ENCODE measurements at places on chromosomes 3 and 15. TPM values are rescaled to one million over a fixed set of nuclear protein-coding genes. Genes with fewer than 3 reads are reported as not detected.

DNA sequence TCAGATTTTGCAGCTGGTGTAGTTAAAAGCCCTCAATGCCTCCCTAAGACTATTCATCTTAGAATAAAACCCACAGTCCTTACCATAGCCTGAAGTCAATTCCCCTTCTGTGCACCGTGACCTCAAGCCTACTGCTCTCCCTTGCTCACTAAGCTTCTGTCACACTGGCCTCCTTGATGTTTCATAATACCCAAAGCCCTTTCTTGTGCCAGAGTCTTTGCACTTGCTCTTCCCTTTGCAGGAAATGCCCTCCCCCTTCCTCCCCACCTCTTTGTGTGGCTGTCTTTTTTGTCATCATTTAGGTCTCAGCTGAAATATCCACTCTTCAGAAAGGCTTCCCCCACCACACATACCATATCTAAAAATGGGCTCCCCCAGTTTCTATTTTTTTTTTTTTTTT is 4.2 kb upstream of the PLEKHO2 start:
- DNase-seq, result no peak

DNA sequence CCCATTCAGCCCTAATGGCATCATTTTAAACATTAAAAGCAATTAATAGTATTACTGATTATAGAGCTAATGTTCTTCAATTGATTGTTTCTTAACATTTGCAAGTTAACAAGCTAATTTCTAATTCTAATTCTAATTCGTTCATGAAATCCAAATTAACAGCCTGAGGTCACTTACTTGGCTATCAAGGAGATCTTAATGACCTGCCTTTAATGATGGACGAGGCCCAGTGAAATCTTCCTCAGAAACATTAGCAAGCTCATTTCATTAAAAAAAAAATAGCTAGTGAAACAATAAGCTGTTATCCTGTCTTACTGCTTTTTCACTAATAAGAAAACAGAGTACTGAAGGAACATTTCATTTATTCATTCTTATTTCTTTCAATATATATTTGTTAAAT is 15.4 kb upstream of the RNF7 start:
- DNase-seq, result no peak

GRCh38 chr3:184156522-184156955 is 1.4 kb downstream of the DVL3 start:
- DNase-seq, result peak; percentile 50

GRCh38 chr3:105516972-105517371 is 150.3 kb downstream of the ALCAM start:
- DNase-seq, result no peak

DNA sequence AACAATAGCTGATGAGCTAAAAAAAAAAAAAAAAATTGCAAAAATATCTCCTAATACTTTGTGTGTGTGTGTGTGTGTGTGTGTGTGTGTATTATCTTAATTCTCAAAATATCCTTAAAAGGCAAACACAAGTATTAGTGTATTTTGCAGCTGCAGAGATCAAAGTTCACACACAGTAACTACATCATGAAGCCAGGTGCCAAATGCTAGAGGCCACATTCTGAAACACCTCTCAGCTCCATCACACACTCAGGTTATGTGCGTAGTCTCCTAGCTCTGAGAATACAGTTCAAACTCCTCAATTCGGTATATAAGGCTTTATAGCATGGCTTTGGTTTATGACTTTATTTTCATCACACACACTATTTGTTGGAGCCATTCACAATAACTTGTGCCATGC is 33.5 kb upstream of the PPARG start:
- no peak for DNase-seq

DNA sequence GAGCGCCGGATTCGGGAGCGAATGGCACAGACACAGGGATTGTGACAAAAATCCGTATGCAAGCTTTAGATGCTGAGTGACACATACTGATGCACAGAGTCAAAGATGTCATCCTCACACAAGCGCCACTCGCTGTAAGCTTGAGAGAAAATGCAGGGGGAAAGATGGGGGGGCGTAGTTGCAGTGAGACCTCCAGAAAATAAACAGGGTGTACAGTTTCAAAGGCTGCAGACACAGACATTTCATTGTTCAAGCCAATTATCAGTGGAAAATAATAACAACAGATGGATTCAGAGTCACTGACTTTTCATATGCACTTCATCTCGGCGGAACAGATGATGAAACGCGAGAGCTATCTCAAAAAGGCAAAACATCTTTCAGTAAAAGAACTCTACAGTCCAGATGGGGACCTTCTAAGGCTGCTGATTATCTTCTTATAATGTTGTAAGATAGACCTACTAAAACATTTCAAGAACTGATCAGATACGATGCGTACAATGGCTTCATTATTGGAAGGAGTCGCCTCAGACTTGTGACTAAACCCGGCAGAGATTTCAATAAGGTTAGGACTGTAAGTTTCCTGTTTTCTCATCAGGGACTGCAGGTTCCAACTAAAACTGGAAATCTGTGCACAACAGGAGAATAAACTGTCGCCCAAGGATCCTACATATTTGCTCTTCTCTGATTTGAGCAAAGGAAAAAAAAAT is 275.4 kb downstream of the FOXP1 start:
- DNase-seq, result no peak

DNA sequence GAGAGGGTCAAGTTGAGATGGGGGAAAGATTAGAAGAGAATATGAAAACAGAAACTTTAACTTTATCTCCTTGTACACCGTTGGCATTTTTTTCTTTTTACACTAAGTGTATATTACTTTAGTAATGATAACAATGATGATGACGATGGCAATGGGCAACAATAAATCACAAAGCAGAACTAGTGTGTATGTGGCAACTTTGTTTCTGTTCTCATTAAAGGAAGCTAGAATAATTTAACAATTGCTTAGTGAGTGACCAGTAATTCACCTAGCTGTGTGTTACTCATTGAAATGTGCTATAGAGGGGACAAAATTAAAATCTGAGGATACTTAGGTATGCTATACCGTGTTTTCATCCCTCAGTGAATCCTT is 318.5 kb upstream of the TBL1XR1 start:
- DNase-seq, result no peak

DNA sequence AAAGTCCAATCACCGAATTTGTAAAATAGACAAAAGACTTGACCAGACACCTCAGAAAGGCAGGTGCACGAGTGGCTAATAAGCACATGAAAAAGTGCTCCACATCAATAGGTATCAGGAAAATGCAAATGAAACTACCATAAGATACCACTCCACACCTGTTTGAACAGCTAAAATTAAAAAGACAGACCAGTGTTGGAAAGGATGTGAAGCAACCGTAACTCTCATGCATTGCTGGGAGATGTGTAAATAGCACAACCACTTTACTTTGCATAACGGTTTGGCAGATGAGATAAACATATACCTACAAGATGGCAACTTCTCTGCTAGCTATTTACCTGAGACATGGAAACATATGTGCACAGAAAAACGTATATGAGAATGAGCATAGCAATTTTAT is 56.9 kb downstream of the CADPS start:
- no peak for DNase-seq

DNA sequence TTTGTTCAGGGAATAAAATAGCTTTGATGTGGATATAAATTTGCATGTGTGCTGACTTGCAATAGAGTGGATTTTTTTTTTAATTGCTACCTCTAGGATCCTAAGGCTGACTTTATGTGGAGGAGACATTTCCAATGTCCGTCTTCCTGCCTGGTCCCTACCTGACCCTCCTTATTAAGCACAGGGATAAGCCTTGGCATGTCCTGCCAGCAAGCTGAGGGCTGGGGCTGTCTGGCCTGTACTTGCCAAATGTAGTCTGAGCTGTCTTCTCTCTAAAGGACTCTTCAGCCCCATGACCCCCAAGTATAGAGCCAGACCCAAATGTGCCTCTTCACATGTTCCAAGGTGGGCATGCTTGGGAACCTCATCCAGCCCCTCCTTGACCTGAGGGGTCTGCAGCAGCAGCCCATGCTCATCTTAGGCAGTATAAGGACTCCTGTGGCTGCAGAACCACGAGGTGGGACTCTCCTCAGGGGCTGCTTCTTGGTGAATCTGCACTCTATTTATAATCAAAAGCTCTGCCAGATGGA is 88.8 kb downstream of the CACNA1D start:
- DNase-seq, result no peak

DNA sequence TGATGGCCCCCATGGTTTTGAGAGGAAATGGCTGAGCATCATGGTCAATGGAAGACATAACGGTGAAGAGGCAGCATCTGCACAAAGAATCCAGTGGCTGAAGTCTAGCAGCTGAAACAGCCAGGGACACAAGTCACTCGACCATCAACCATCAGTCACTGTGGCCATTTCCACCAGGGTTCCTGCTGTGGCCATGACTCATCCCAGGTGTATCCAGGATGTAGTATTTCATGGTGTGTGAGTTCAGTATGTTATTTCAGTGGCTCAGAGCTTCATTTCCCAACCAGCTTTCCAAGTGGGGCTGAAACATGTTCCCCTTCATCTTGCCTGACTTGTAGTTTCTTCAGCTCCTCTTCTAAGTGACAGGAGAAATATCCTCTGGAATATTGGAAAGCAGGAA is 47.8 kb upstream of the WNT5A start:
- DNase-seq, result no peak

- no peak for DNase-seq
Measured at GRCh38 chr15:81744364-81744763, 301.5 kb downstream of the MEX3B start.

- DNase-seq, result no peak
Measured at GRCh38 chr3:140332131-140332530, 345.7 kb upstream of the TRIM42 start.

TGM5 gene
- not detected for total RNA-seq

TYRO3 gene
- 12.2 TPM for total RNA-seq

HES1 gene
- 17.7 TPM for total RNA-seq

DNA sequence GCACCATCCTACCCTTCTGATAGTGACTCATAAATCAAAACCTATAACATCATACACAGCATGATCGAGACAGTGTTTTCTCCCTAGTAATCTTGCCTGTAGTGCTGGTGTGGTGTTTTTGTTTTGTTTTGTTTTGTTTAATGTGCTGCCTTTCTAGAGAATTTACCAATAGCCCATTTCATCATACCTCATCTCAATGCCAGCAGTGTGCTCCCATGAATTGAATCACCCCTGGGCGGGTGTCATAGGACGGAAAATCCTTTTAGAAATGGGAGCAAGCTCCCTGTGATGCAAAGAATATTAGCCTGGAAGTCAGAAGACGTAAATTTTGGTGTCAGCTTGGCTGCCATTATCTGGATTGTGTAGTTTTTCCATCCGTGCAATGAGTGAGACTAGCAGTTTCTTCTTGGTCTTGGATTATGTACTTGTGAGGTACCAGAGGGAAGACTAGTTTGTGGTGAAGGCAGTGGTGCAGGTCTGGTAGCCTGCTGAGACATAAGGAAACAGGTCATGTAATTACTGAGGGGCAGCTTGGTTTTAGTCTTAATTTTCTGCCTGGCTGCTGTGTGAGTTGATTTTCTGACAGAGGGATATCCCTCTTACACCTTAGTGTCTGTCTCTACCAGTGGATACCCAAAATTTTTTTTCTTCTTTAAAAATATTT is 29.9 kb downstream of the IGSF10 start:
- no peak for DNase-seq

DNA sequence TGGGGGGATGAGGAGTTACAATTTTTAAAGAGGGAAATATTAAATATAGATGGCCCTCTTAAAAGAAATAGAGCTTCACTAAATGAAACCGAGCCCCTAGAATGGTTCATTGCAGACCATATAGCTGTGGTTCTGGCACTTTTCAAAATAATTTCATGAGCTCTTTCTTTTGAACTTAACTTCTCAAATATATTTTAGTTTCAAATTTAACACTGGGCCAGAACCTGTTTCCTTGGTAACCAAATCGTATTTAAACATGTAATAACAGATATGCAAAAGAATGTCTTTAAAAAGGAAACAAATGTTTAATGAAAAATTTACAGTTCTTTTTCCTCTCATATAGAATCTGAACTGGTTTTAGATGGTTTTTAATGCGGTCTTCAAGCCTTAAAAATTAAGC is 20.1 kb downstream of the ZBTB38 start:
- DNase-seq, result no peak

DNA sequence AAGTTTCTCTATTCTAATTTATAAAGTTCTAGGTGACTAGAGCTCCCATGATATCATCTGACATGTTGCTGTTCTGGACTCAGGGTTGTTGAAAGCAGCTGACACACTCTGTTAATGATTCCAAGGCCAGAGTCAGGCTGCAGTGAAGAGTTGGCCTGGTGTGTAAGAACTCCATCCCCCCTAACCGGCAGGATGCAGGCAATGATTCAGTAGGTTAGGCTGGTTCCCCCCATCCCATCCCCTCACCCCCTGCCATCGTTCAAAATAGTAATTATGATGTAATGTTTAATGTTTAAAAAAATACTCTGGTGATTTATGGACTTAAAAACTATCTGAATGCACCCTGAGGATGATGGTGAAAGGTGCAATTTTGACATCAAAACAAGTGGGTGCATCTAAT is 4.6 kb upstream of the TRIM71 start:
- DNase-seq, result no peak

GRCh38 chr15:90840954-90841353 is 27.4 kb upstream of the FURIN start:
- no peak for DNase-seq

KCNH8 gene
- not detected for total RNA-seq

DNA sequence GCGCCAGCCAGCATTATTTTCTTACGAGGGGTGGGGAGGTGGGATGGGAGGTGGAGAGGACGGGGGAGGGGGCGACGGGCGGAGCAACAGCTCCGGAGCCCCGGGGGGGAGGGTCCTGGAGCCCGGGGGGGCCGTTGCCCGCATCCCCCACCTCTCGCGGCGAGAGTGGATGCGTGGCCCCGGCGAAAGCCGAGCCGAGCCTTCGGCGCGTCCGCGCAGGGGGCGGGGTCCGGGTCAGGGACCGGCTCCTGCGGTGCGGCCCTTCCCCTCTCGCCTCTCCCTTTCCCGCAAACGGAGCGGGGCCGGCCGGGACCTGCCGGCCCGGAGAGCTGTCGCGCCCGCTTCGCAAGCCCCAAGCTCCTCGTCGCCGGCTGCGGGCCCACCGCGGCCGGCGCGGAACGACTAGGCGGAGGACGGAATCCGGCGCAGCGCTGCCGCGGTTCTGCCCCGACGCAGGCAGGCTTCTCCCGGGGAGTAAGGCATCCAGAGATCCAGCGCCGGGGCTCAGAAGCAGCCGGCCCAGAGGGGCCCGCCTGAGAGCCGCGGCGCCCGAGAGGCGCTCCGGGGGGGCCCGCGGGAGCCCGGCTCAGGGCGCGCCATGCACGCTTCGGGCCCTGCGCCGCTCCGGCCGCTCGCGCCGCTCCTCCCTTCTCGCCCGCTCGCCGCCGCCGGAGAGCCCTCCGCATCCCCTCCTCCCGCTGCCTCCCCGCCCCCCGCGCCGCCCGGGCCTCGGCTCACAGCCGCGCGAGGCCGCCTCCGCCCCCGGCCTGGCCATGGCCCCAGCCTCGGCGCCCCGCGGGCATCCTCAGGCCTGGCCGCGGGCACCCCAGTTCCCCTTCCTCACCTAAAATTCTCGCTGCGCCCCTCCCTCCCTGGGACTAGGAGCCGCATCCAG is 459 bp upstream of the ADCY5 start:
- DNase-seq, result peak; percentile 36

Data from MG63 (cell line).